ENCODE measurements at places on chromosomes 13 and 19. TPM values are rescaled to one million over a fixed set of nuclear protein-coding genes. Genes with fewer than 3 reads are reported as not detected.
A peak's percentile ranks its signal among the peaks of the same experiment; 100 is the strongest.

- H3K27me3 ChIP-seq: no peaks in the 10 kb centered on the region
- H3K36me3 ChIP-seq: peaks cover 15% of the 10 kb centered on the region
- no peak overlapping the region for H3K27ac ChIP-seq
- H3K4me3 ChIP-seq: no peak overlapping the region
These were observed 56.2 kb upstream of the AKAP11 start for GRCh38 chr13:42215578-42216421.

GRCh38 chr13:48429036-48429435 lies 16.1 kb upstream of the LPAR6 start:
- H3K4me1 ChIP-seq: no peaks in the 10 kb centered on the region
- no peak for DNase-seq
- no peaks in the 10 kb centered on the region for H3K27me3 ChIP-seq
- no peaks in the 10 kb centered on the region for H3K36me3 ChIP-seq
- no peak overlapping the region for H3K27ac ChIP-seq

KLK4 gene
- not detected for total RNA-seq

EFNB2 gene
- 0.36 TPM for total RNA-seq

DNA sequence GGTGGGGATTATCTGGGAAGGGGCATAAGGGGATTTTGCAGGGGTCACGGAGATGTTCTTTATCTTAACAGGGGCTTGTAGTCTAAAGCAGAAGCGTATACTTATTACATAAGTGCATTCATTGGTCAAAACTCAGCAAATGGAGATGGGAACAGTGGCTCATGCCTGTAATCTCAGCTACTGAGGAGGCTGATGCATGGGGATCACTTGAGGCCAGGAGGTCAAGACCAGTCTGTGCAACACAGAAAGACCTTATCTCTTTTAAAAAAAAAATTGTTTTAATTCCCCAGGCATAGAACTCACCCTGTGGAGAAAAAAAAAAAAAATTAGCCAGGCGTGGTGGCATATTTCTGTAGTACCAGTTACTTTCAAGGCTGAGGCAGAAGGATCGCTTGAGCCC lies 18.9 kb downstream of the FAM187B start:
- no peak for DNase-seq
- no peak overlapping the region for H3K4me3 ChIP-seq
- H3K4me1 ChIP-seq: peaks cover 40% of the 10 kb centered on the region
- H3K27ac ChIP-seq: no peak overlapping the region

CD37 gene
- 12.0 TPM for total RNA-seq

PRR36 gene
- total RNA-seq: 0.42 TPM

- DNase-seq: no peak
- no peak overlapping the region for H3K4me3 ChIP-seq
- peaks cover 83% of the 10 kb centered on the region for H3K36me3 ChIP-seq
- H3K4me1 ChIP-seq: no peaks in the 10 kb centered on the region
- H3K27ac ChIP-seq: no peak overlapping the region
These were observed 78.3 kb downstream of the ELF1 start for GRCh38 chr13:40940841-40941240.

DNA sequence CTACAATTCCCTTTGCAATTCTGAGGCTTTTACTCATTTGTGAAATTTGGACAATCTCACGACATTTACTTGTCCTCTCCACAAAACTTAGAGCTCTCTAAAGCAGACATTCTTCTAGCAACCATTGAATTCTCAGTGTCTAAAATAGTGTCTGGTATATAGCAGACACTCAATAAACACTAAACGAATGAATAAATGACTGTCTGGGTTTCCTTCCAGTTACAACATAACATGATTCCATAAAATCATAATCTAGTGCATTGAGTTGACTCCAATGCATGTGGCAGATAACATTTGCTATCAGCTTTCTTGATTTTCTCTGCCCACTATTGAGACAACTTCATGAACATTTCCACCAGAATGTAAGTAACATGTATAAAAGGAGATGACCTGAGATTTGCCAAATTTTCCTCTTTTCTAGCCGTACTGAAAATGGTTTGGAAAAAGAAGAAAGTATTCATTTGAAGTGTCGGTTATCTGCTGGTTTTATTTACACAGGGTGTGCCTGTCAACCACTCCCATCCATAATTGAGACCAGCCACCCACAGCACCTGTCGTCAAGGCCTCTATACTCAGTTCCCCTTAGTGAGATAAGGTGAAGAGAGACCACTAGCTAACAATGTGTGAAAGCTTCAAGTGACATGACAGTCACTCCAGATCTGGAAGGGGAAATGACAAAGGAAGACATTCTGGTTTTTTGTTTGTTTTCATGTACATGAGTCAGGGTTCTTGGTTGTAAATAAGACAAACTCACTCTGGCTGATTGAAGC lies 4.8 kb upstream of the SERP2 start:
- H3K4me3 ChIP-seq: no peak overlapping the region
- peaks cover 15% of the 10 kb centered on the region for H3K4me1 ChIP-seq

DNA sequence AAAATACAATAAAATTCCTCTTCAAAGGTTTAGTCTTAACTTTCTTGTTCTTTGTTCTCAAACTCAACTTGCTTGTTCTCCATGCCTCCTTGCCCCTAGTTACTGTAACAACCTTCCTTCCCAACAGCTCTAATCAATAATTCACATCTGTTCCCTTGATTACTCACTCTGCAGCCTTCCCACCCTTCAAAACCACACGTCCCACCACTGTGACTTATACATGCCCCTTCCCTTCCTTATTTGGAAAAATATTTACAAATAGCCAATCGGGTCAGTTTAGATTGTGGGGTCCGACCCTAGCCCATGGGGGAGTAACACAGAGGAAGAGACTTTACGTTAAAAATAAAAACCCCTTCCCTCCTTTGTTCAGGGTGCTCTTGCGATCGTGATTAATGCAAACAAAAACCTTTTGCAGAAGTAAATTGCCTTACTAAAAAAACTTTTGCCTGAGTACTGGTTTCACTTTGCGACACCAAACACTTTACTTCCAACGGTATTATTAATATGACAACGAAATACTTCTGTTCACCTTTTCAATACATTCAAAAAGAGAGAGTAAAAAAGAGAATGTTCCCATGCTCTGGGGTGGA lies 512 bp upstream of the ZNF93 start:
- no peaks in the 10 kb centered on the region for H3K27me3 ChIP-seq
- H3K36me3 ChIP-seq: peaks cover 12% of the 10 kb centered on the region
- H3K4me3 ChIP-seq: peak overlapping the region; percentile 63
- H3K27ac ChIP-seq: peak overlapping the region; percentile 91

GRCh38 chr13:101774393-101774792 lies 321.9 kb downstream of the ITGBL1 start:
- no peak for DNase-seq
- no peaks in the 10 kb centered on the region for H3K4me1 ChIP-seq
- no peaks in the 10 kb centered on the region for H3K36me3 ChIP-seq
- H3K27ac ChIP-seq: no peak overlapping the region
- H3K4me3 ChIP-seq: no peak overlapping the region

GRCh38 chr13:50161052-50161451 lies 145.8 kb downstream of the KCNRG start:
- H3K4me1 ChIP-seq: no peaks in the 10 kb centered on the region
- no peaks in the 10 kb centered on the region for H3K27me3 ChIP-seq
- no peak overlapping the region for H3K4me3 ChIP-seq
- no peaks in the 10 kb centered on the region for H3K36me3 ChIP-seq
- peak; percentile 52 for DNase-seq
- no peak overlapping the region for H3K27ac ChIP-seq

- H3K4me1 ChIP-seq: no peaks in the 10 kb centered on the region
- H3K27ac ChIP-seq: no peak overlapping the region
- no peaks in the 10 kb centered on the region for H3K36me3 ChIP-seq
- peak; percentile 59 for DNase-seq
- no peaks in the 10 kb centered on the region for H3K27me3 ChIP-seq
These were observed 8.9 kb upstream of the VN1R1 start for GRCh38 chr19:57465680-57466381.

- H3K27ac ChIP-seq: no peak overlapping the region
- DNase-seq: no peak
- no peaks in the 10 kb centered on the region for H3K27me3 ChIP-seq
- H3K4me3 ChIP-seq: no peak overlapping the region
- H3K4me1 ChIP-seq: no peaks in the 10 kb centered on the region
- H3K36me3 ChIP-seq: no peaks in the 10 kb centered on the region
These were observed 19.2 kb upstream of the AKT2 start for GRCh38 chr19:40304306-40304705.

CEACAM16 gene
- not detected for total RNA-seq

GRCh38 chr19:19276386-19276785 lies 3.3 kb upstream of the TM6SF2 start:
- H3K27ac ChIP-seq: no peak overlapping the region
- no peaks in the 10 kb centered on the region for H3K27me3 ChIP-seq
- H3K4me1 ChIP-seq: no peaks in the 10 kb centered on the region
- no peak for DNase-seq
- H3K36me3 ChIP-seq: peaks cover 57% of the 10 kb centered on the region
- no peak overlapping the region for H3K4me3 ChIP-seq

GRCh38 chr13:28010046-28010445 lies 21.6 kb upstream of the URAD start:
- no peak for DNase-seq
- no peak overlapping the region for H3K27ac ChIP-seq
- no peaks in the 10 kb centered on the region for H3K4me1 ChIP-seq
- H3K4me3 ChIP-seq: no peak overlapping the region

- H3K36me3 ChIP-seq: no peaks in the 10 kb centered on the region
- H3K4me1 ChIP-seq: no peaks in the 10 kb centered on the region
- no peak overlapping the region for H3K4me3 ChIP-seq
- no peaks in the 10 kb centered on the region for H3K27me3 ChIP-seq
- H3K27ac ChIP-seq: no peak overlapping the region
These were observed 19.2 kb downstream of the UTP14C start for GRCh38 chr13:52043675-52044074.

DNA sequence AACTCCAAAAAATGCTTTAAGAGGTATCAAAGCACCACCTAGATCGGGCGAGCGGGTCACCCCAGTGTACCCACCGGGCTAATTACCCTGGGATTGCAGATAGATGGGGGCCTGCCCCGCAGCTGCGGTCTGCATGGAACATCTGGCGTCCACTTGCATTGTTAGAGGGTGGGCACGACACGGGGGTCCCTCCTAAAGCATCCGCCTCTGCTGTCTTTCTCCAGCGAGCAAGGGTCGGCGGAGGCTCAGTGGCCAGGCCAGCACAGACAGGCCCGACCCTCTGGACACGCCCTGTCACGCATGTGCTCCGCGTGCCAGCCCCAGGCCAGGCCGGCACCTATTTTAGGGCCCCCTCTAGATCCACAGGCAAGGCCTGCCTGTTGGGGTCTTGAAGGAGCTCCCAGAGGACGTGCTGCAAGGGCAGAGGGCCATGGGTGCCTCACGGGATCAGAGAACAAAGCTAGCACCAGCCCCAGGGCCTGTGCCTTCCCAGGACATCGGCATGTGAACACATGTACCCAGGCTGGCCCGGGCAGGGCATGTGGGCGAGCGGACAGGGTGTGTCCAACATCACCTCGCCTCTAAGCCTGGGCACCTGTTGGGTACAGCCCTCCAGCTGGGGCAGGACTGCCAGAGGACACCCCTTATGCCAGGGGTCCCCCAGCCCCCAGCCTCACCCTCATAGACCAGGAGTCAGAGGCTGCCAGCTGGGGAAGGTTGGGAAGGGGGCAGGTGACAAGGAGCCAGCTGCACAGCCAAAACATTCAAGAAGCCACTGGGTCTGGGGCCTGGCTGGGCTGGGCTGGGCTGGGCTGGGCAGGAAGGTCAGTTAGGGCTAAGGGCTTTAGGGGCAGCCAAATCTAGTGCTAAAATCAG lies 35.6 kb upstream of the NANOS3 start:
- peak overlapping the region; percentile 72 for H3K4me3 ChIP-seq
- peaks cover 15% of the 10 kb centered on the region for H3K36me3 ChIP-seq
- H3K4me1 ChIP-seq: peaks cover 44% of the 10 kb centered on the region

- H3K4me3 ChIP-seq: no peak overlapping the region
- no peak overlapping the region for H3K27ac ChIP-seq
- no peaks in the 10 kb centered on the region for H3K4me1 ChIP-seq
These were observed 153.8 kb upstream of the SOX1 start for GRCh38 chr13:111912991-111913760.

DNA sequence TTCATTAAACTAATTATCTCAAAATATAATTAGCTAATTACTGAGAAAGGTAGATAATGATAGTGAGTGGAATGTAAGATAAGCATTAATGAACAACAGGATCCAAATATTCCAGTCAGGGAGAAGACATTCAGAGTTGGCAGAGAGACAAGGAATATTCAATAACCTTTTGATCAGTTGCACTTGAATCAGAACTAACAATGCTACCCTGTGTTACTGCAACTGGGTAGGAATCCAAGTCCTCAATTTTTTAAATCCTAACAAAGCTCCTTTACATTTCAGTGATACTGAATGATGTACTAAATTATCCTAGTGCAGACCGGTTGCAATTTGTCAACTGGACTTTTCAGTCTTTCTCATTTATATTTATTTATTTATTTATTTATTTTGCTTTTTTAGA lies 107.1 kb upstream of the MIR17HG start:
- H3K27ac ChIP-seq: no peak overlapping the region
- no peak overlapping the region for H3K4me3 ChIP-seq
- no peak for DNase-seq
- no peaks in the 10 kb centered on the region for H3K4me1 ChIP-seq
- no peaks in the 10 kb centered on the region for H3K27me3 ChIP-seq

DNA sequence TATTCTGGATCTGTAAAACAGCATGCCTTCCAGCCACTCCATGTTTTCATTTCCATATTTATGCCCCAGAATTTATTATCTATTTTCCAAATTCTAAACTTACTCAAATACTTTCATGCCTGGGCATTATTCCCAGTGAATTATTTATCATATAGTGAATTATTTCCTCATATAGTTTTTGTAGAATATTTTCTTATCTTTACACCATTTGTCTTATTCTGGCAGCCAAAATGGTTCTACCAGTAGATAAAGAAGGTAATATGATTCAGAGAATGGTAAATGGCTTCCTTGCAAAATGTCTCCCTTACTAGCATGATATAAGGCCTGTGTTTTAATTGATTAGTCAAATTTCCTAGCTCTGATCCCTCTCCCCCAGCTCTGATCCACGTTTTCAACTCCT lies 305.8 kb downstream of the SPRY2 start:
- no peak overlapping the region for H3K27ac ChIP-seq
- no peak overlapping the region for H3K4me3 ChIP-seq
- no peaks in the 10 kb centered on the region for H3K36me3 ChIP-seq
- no peak for DNase-seq
- H3K27me3 ChIP-seq: no peaks in the 10 kb centered on the region
- H3K4me1 ChIP-seq: no peaks in the 10 kb centered on the region

DNA sequence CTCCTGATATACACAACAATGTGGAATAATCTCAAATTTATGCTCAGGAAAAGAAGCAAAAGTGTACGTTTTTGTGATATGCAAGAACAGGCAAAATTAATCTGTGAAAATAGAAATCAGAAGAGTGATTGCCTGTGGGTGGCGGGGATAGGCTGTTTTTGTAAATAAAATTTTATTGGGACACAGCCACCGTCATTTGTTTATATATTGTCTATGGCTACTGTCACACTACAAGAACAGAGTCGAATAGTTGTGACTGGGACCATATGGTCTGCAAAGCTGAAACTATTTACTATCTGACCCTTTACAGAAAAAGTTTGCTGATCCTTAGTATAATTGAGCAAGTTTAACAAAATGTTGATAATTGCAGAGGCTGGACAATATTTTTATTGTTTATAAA lies 269.5 kb upstream of the HTR2A start:
- H3K27me3 ChIP-seq: no peaks in the 10 kb centered on the region
- no peak overlapping the region for H3K27ac ChIP-seq
- no peak overlapping the region for H3K4me3 ChIP-seq
- DNase-seq: no peak
- no peaks in the 10 kb centered on the region for H3K4me1 ChIP-seq

NLRP12 gene
- 0.04 TPM for total RNA-seq
